ENCODE measurements at places on chromosomes 4 and X. TPM values are rescaled to one million over a fixed set of nuclear protein-coding genes. Genes with fewer than 3 reads are reported as not detected.

Gene EDA
- 2.5 TPM for total RNA-seq

- no peak for DNase-seq
Measured at GRCh38 chr4:7423801-7424552, 10.8 kb downstream of the PSAPL1 start.

- no peak for DNase-seq
Measured at GRCh38 chr4:20253283-20253734, 1.6 kb downstream of the SLIT2 start.

DNA sequence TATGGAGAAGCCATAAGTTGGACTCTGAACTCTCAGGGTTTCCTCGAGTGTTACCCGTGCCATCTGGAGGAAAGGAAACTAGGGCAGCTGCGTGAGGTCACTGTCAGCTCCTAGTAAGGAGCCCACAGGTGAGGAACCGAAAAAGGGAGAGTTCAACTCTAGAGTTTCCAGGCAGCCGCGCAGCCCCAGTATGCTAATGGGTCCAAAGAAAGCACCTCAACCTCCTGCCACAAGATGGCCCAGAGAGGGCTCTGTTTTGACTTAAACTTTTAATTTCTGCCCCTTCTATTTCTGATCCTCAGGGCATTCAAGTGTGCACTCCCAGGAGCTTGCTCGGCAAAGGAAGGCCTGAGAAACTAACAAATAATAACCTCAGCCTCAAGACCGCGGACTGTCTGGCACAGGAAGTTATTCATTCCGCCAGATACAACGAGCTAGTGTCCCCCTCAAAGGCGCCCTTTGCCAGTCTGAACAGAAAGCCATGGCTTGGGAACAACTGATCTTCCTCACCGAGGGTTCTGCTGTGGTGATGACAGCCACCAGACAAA is 13.9 kb downstream of the SCARB2 start:
- no peak for DNase-seq

- DNase-seq, result no peak
Measured at GRCh38 chr4:71009890-71010588, 16.6 kb downstream of the DCK start.

- DNase-seq, result no peak
Measured at GRCh38 chr4:52843958-52844357, 18.2 kb upstream of the RASL11B start.
